Stimulated activated CD8-positive, alpha-beta memory T cell treated with anti-CD3 and anti-CD28 coated beads, Interleukin-4, amount 100 ng/mL, for 4 hours (primary cell): ENCODE measurements at places on chromosomes 4 and X.

GRCh38 chr4:108529984-108530905 is 90.1 kb upstream of the RPL34 start:
- no peak for DNase-seq

GRCh38 chr4:185520119-185520518 is 15.2 kb downstream of the PDLIM3 start:
- no peak for DNase-seq

GRCh38 chr4:14994242-14994641 is 8.0 kb upstream of the CPEB2 start:
- DNase-seq, result no peak

GRCh38 chr4:56976837-56977320 is 527 bp downstream of the NOA1 start:
- DNase-seq, result peak; percentile 2

DNA sequence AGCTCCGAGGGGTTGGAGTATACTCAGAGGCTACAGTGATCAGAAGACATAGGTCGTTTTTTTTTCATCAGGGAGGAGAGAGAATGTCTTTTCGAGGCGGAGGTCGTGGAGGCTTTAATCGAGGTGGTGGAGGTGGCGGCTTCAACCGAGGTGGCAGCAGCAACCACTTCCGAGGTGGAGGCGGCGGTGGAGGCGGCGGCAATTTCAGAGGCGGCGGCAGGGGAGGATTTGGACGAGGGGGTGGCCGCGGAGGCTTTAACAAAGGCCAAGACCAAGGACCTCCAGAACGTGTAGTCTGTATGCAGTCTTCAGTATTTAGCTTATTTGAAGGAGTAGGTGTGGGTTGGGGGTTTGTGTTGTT is 500 bp downstream of the GAR1 start:
- DNase-seq, result peak; percentile 26
